Fibroblast of lung (primary cell): ENCODE measurements at places on chromosomes 1 and 21. TPM values are rescaled to one million over a fixed set of nuclear protein-coding genes. Genes with fewer than 3 reads are reported as not detected.

DNA sequence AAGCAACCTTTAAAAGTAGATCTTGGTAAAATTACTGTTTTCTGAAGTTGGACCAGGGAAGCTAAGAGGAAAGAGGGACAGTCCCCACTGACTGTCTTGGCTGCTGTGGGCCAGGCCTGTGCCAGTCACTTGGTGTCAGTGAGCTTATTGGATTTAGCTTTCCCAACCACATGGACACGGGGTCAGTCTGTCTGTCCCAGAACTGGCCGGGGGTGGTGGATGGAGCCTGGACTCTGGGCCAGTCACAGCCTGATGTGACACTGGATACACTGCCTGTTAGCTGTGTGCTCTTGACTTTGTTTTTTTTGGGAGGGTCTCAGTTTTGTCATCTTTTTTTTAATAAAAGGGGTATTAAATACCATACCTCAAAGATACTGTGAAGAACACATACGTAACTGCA lies 96.7 kb downstream of the GALNT2 start:
- no peak overlapping the region for H3K4me3 ChIP-seq
- H3K4me1 ChIP-seq = peaks cover 2% of the 10 kb centered on the region
- DNase-seq = no peak
- H3K27me3 ChIP-seq = no peaks in the 10 kb centered on the region

GJA9 gene
- total RNA-seq = under 0.01 TPM in 1 of 2 replicates, not detected in the other

GRCh38 chr21:31778546-31778945 lies 46.6 kb upstream of the SCAF4 start:
- H3K27ac ChIP-seq = no peak overlapping the region
- no peaks in the 10 kb centered on the region for H3K27me3 ChIP-seq

DNA sequence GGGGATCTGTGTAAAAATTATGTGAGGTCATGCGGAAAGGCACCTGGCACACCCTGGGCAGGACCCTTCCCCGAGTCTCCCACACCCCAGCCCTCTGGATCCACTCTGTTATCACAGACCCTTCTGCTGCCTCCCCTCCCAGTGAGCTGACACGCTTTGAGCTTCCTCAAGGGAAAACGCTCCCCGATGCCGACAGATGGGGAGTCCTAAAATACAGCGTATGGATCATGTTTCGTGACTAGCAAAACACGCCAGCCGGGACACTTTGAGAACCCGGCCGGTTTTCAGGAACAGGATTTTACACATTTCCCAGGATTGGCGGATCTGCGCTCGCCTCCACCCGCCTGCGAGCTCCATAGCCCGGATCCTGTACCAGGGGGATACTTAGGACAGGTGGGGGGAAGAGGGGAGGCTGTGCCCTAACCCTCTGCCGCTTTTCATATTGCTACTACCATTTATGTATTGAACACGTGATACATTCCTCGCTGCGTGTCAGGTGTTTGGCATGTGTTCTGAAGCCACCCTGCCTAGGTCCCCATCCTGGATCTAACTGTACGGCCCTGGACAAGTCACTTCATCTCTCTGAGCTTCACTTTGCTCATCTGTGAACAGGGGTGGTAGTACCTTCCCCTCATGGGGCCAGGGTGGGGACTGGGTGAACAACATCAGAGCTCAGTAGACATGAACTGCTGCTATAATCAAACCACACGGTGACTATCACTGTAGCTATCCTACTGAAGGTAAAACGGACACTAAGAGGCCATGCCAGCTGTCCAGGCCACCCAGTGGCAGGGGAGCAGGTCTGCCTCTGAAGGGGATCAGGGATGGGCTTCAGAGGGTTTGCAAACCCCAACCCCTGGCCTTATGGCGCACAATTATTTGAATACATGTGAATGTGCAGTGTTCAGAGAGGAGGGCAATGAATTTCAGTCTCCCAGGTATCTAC lies 63.2 kb downstream of the SSBP3 start:
- peaks cover 8% of the 10 kb centered on the region for H3K4me1 ChIP-seq
- H3K27me3 ChIP-seq = no peaks in the 10 kb centered on the region
- H3K4me3 ChIP-seq = no peak overlapping the region

GRCh38 chr21:25806060-25806459 lies 71.3 kb downstream of the GABPA start:
- H3K36me3 ChIP-seq = no peaks in the 10 kb centered on the region
- H3K4me3 ChIP-seq = no peak overlapping the region
- DNase-seq = no peak
- no peaks in the 10 kb centered on the region for H3K4me1 ChIP-seq

THEM5 gene
- total RNA-seq = not detected in 2 replicates

NT5C1A gene
- total RNA-seq = not detected in 2 replicates

AKR7A3 gene
- total RNA-seq = 0.33 and 0.51 TPM in 2 replicates

CYP4Z1 gene
- total RNA-seq = not detected in 2 replicates

GRCh38 chr1:48831120-48831978 lies 54.7 kb upstream of the BEND5 start:
- DNase-seq = no peak
- H3K36me3 ChIP-seq = no peaks in the 10 kb centered on the region
- no peaks in the 10 kb centered on the region for H3K4me1 ChIP-seq
- H3K4me3 ChIP-seq = no peak overlapping the region
- no peak overlapping the region for H3K27ac ChIP-seq
- H3K27me3 ChIP-seq = no peaks in the 10 kb centered on the region

AMIGO1 gene
- total RNA-seq = 1.8 and 2.5 TPM in 2 replicates

DNA sequence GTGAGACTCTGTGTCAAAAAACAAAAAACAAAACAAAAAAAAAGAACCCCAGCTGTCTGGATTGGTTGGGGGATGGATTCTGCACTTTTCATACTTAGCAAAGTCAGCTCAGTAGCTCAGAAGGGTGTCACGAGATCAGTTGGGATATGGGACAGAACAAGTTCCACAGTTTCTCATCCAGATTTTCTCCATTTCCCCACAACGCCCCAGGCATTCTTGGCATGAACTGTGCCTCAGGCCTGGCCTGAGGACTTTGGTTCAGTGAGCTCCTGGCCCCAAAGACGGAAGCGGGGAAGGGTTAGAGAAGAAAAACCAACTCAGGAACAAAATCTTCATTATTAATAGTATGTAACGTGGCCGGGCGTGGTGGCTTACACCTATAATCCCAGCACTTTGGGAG lies 1.9 kb downstream of the AKR7A2 start:
- peak overlapping the region; percentile 33 for H3K27ac ChIP-seq
- DNase-seq = no peak
- peaks cover 7% of the 10 kb centered on the region for H3K36me3 ChIP-seq
- peak overlapping the region; percentile 14 for H3K4me3 ChIP-seq
- peaks cover 16% of the 10 kb centered on the region for H3K4me1 ChIP-seq

GRCh38 chr1:2324553-2325366 lies 66.6 kb downstream of the MORN1 start:
- peaks cover 5% of the 10 kb centered on the region for H3K4me1 ChIP-seq
- no peaks in the 10 kb centered on the region for H3K36me3 ChIP-seq
- H3K4me3 ChIP-seq = no peak overlapping the region
- DNase-seq = no peak
- no peak overlapping the region for H3K27ac ChIP-seq
- H3K27me3 ChIP-seq = no peaks in the 10 kb centered on the region

RAB7B gene
- 5.4 and 9.1 TPM in 2 replicates for total RNA-seq

- H3K36me3 ChIP-seq = no peaks in the 10 kb centered on the region
- H3K27me3 ChIP-seq = no peaks in the 10 kb centered on the region
- no peaks in the 10 kb centered on the region for H3K4me1 ChIP-seq
- H3K4me3 ChIP-seq = no peak overlapping the region
These were observed 14.3 kb downstream of the TMEM35B start for GRCh38 chr1:34970829-34971228.

ZDHHC18 gene
- total RNA-seq = 4.6 and 6.3 TPM in 2 replicates

FCRL6 gene
- not detected in 2 replicates for total RNA-seq
